Central memory CD8-positive, alpha-beta T cell (primary cell): ENCODE measurements at places on chromosomes 3 and 15.

- DNase-seq = no peak
These were observed 166.6 kb upstream of the MCTP2 start for GRCh38 chr15:94064676-94065313.

GRCh38 chr3:188972310-188972709 is 199.5 kb upstream of the TPRG1 start:
- DNase-seq = no peak

GRCh38 chr3:108037770-108038169 is 53.1 kb downstream of the CD47 start:
- DNase-seq = no peak

GRCh38 chr15:100113351-100114080 is 228.3 kb downstream of the ADAMTS17 start:
- no peak for DNase-seq

DNA sequence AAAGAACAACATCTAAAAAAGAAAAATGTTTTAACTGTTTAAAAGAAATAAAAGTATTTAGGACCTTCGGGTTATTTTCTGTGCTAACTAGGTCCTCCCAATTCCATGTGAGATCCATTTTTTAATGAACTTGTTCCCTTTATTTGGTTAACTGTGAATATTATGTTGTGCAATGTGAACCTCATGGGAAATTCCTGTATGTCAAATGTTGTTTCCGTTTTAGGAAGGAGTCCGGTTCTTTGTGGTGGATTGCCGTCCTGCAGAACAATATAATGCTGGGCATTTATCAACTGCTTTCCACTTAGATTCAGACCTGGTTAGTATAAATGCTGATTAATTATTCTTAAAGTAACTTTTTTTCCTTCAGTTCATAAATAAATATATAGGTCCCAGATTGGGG is 35.5 kb upstream of the NIT2 start:
- no peak for DNase-seq

- no peak for DNase-seq
These were observed 459.9 kb downstream of the RAP2B start for GRCh38 chr3:153621953-153622352.

- no peak for DNase-seq
These were observed 245.5 kb upstream of the MANF start for GRCh38 chr3:51139616-51140015.
